ENCODE measurements at places on chromosomes 6 and 20. TPM values are rescaled to one million over a fixed set of nuclear protein-coding genes. Genes with fewer than 3 reads are reported as not detected.

Gene CDKN1A
- total RNA-seq, result 82.8 TPM

Gene KHDC1
- total RNA-seq, result 1.5 TPM

Gene ARFGEF3
- 40.1 TPM for total RNA-seq

Gene PPP1R3G
- 2.9 TPM for total RNA-seq

Gene TRAPPC3L
- not detected for total RNA-seq
